Fibroblast of skin of right biceps (primary cell): ENCODE measurements at places on chromosomes 6 and 20.

DNA sequence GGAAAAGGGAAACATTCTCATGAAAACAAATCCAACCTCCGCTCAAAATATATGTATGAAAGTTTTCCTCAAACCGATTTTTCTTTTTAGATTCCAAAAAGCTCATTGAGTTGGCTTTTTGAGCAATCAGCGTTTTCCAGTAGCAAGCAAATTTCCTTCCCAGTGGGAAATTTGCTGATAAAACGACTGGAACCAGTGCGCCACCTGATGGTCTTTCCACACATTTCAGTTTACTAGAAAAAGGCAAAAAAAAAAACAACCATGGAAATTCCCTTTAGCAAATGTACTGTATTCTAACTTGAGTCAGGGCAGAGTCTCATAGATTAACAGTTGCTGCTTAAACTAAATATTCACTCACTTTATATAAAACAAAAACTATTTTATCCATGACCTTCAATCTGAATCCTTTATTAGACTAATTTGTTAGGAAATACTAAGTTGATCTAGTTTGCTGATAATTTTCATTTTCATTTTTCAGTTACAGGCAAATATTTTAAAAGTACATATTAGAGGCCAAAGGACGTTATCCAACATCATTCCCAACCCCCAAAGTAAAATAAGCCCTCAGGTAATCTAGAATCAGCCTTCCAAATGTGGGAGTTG, 271.5 kb downstream of the FOXA2 start:
- DNase-seq, result peak; percentile 29

GRCh38 chr6:68126089-68126749, 508.9 kb upstream of the ADGRB3 start:
- DNase-seq, result no peak

GRCh38 chr6:154380741-154381140, 24.1 kb upstream of the IPCEF1 start:
- DNase-seq, result no peak

- no peak for DNase-seq
Observed at GRCh38 chr6:113434641-113435040, 422.5 kb upstream of the MARCKS start.

- DNase-seq, result peak; percentile 91
Observed at GRCh38 chr6:140921366-140922226, 1211.1 kb upstream of the GJE1 start.

DNA sequence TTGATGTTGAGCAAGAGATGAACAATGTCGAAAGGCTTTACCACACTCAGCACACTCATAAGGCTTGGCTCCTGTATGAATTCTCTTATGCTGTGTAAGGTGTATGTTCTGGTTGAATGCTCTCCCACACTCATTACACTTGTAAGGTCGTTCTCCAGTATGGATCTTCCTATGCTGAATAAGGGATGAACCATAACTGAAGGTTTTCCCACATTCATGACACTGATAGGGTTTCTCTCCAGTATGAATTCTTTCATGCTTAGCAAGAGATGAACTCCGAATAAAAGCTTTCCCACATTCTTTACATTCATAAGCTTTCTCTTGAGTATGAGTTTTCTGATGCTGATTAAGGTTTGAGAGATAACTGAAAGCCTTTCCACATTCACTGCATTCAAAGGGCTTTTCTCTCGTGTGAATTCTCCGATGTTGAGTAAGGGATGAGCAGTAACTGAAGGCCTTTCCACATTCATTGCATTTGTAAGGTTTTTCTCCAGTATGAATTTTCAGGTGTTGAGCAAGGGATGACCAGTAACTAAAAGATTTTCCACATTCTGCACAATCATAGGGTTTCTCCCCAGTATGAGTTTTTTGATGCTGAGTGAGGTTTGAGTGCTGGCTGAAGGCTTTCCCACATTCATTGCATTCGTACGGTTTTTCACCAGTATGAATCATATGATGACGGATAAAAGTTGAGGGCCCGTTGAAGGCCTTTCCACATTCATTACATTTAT, 21.1 kb downstream of the ZNF184 start:
- no peak for DNase-seq

DNA sequence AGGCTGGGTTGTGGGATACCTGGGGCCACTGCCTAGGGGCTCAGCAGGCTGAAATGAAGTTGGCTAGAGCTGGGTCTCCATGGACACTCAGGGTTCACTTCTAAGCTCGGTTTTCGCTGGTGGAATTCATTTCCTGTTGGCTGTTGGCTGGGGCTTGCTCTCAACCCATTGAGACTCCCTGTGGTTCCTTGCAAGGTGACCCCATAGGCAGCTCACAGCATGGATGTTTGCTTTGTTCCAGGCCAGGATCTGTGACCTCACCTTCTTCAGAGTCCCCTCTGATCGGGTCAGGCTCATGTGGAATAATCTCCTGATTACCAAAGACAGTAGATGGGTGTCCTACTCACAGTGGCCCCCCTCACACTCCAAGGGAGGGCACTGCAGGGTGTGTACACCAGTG, 229.3 kb downstream of the QKI start:
- DNase-seq, result no peak

GRCh38 chr6:7671581-7671980, 54.3 kb upstream of the BMP6 start:
- DNase-seq, result peak; percentile 83

- DNase-seq, result peak; percentile 57
Observed at GRCh38 chr6:13689511-13690256, 22.0 kb downstream of the RANBP9 start.

GRCh38 chr6:66555082-66555481, 848.1 kb upstream of the EYS start:
- DNase-seq, result peak; percentile 15

DNA sequence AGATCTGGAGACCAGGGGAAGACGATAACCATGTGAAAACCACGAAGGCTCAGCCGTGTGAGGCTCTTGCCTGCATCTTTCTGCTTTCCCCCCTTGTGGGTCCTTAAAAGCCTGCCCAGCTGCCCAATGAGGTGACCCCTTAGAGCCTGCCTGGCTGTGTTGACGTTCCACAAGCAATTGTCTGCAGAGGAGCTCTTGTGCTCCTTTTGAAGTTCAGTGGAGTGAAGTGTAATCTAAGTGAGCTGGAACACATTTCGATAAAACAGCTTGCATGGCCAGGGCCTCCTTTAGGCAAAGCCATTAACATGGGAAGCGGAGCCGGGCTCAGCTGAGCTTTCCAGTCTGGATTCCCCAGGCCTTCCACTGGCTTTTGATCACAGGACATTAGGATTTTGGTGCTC, 27.3 kb upstream of the TCP11 start:
- DNase-seq, result no peak

DNA sequence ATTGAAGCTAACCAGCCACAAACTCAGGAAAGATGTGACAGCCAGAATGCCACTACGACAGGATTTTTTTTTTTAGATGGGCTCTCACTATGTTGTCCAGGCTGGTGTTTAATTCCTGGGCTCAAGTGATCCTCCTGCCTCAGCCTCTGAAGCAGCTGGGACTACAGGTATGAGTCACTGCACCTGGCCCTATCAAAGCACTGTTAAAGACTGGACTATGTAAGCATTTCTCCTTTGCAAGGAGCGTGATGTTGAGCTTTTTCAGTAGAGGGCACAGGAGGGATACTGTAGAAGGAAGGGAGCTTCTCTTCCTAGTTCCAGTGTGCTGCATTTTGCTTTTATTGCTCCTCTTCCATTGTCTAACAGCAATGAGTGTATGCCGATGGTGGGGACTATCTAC, 35.8 kb downstream of the ZBTB9 start:
- no peak for DNase-seq

GRCh38 chr6:32945953-32946352, 5.1 kb upstream of the HLA-DMB start:
- DNase-seq, result no peak

- DNase-seq, result no peak
Observed at GRCh38 chr6:162644153-162644552, 83.4 kb downstream of the PRKN start.

DNA sequence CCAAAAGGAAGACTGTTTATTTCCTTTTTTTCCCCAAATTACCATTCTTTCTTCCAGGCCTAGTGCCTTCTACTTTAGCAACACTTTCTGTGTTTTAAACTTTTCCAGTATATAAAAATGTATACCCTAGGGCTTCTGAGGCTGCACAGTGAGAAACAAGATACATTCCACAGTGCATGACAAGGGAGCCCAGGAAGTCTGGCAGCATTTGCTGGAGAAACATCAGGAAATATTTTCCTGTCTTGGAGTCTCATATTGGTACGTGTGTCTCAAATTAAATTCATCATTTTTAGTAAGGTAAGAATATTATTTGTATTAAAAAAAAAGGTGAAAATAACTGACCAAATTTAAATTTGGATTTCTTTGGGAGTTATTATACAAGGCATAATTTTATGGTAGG, 662.6 kb downstream of the RFPL4B start:
- DNase-seq, result peak; percentile 78

DNA sequence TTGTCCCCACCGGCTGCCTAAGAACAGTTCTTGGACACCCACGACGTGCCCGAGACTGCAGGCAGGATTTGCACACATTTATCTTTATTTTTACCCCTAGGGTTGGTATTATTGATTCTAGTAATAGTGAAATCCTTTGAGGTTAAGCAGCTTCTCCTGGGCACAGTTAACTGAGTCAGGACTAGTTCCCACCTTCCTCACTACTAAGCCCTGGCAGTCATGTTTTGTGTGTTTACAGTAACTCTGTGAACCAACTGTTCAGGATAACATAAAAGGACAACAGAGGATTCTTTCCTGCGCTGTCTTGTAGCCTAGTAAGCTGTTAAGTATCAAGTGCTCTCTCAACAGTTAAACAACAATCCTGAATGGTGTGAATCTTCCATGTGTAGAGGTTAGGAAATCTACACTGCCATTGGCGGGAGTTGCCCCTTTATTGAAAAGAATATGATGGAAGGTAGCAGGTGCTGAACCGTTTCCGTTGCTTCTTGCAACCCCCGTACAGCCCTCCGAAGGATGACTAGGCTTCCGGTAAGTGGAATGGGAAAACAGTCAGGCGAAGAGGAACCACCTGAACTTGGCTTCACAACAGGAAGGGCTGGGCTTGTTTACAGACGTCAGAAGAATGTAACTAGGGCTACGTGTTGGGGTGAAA, 979 bp upstream of the SOD2 start:
- no peak for DNase-seq

DNA sequence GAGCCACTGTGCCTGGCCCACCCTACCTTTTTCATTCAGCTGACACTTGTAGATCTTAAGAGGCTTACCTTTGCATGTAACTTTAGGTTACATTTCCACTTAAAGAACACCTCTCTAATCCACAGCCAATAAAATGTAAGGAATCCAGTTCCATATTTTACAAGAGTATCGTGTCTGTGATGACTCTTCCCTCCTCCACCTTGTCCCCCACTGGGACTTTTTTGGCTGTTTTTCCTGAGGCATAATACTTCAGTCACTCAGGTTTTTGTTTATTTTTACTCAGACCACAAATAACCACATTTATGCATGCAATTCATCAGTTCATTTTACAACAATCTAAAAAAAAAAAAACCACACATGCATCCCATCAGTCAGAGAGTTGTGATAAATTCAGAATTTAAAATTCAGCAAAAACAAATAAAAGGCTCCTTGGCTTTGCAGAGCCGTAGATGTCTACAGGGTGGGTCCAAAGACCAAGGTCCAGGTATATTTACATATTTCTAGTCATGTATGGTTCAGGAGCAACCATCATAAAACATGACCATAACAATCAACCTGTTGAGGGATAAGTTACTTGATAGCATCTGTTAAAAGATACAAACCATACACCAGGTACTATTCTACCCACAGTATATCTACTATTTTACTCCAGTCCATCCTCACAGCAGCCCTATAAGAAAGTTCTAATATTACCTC, 9.9 kb downstream of the ATXN1 start:
- DNase-seq, result peak; percentile 79
